ENCODE measurements at places on chromosomes 6 and 20.

GRCh38 chr20:61385731-61386130, 133.7 kb downstream of the CDH4 start:
- no peak for DNase-seq

DNA sequence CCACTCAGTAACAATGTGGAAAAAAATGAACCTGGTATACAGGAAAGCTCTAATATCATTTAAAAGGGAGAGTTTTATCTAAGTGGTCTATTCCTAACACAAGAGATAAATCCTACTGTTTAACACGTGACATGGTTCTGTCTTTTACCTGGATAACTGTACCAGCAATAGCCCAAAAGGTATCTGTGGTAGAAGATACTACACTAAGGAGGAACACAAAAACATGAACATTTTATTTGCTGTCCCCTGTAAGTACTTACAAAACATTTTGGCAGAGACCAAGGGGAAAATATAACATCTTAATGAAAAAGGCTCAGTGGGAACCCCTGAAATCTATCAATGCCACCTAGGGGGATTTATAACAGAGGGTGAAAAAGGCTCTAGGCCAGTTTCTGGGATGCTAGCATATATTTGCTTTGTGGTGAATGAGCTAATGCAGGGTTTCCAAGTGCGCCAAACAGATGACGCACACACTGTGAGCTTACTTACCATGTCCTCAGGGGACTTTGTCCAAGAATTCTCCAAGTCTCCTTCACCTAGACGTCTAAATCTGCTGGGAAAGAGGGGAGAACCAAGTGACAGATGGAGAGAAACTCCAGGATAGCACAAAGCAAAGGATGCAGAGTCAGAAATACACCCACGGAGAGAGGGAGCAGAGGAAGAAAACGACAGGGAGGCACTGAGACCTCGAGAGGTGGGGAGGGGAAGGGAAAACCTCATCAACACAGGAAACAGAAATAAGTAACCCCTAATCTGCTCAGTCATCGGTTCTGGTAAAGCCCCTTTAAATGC, 147.9 kb upstream of the PRND start:
- no peak for DNase-seq

GRCh38 chr6:157099912-157100593, 223.3 kb downstream of the TMEM242 start:
- DNase-seq: no peak

DNA sequence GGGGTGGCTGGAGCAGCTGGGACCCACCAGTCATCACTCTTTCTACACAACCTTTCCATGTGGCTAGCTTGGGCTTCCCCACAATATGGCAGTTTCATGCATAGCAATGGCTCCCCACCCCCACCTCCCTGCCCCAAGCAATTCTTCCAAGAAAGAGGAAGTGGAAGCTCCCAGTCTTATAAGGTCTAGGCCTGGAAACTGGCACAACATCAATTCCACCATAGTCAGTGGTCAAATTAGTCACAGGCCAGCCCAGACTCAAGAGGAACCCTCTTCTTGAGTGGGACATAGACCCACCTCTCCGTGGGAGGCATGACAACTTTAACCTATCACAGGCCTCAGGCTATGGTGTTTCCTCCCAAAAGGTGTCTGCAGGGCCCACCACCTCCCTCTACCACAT, 17.7 kb downstream of the TGM6 start:
- no peak for DNase-seq

DNA sequence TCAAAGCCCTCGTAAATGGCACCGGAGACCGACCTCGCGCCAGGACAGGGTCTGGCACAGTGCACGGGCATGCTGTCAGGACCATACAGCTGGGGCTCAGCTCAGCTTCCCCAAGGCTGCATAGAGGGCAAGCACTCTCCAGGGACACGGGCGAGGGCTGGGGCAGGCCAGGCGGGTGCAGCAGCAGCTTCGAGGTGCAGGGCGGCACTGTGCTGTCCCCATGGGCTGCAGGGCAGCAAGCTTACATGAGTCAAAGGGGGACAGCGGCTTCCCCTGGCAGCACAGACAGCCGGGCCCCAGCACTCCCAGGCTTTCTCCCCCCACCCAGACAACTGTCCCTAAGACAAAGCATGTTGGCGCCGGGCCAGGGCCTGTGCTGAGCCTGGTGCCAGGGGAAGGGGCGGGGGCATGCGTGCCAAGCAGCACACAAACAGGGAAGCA, 25.7 kb downstream of the PSMG4 start:
- DNase-seq: no peak

All from stimulated activated CD8-positive, alpha-beta memory T cell treated with anti-CD3 and anti-CD28 coated beads, Interleukin-2, amount 100 ng/mL, for 48 hours (primary cell).